Upper lobe of left lung (tissue), 6 donors: ENCODE measurements at places on chromosomes 5 and 9.
A peak's percentile ranks its signal among the peaks of the same experiment; 100 is the strongest.

DNA sequence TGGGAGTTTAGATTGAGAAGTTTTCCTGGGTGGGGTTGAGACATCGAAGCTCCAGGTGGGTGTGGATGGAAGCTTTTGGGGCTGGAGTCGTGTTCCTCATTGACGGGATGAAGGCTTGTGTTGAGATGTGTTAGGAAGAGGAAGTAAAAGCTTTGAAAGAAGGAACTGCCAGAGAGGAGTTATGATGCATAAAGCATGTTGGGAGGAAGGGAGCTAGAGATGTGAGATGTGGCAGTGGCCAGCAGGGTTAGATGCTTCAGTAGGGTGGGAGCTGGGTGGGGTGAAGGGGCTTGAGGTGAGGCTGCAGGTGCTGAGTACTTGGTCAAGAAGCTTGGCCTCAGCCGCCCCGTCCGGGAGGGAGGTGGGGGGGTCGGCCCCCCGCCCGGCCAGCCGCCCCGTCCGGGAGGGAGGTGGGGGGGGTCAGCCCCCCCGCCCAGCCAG lies 56.7 kb downstream of the HSPA4 start:
- no peak overlapping the region for H3K27ac ChIP-seq
- no peak overlapping the region for H3K4me3 ChIP-seq
- H3K36me3 ChIP-seq = peaks cover 23% of the 10 kb centered on the region
- H3K4me1 ChIP-seq = peaks cover 11% of the 10 kb centered on the region
- DNase-seq = peak; percentile 53
- no peaks in the 10 kb centered on the region for H3K27me3 ChIP-seq

GRCh38 chr9:109250311-109250741 lies 70.5 kb downstream of the EPB41L4B start:
- H3K4me3 ChIP-seq = no peak overlapping the region
- H3K4me1 ChIP-seq = peaks cover 13% of the 10 kb centered on the region
- DNase-seq = no peak
- H3K27me3 ChIP-seq = no peaks in the 10 kb centered on the region

GRCh38 chr5:29131285-29131684 lies 2062.2 kb upstream of the CDH6 start:
- H3K36me3 ChIP-seq = no peaks in the 10 kb centered on the region
- no peak for DNase-seq
- no peak overlapping the region for H3K27ac ChIP-seq
- H3K27me3 ChIP-seq = no peaks in the 10 kb centered on the region
- no peaks in the 10 kb centered on the region for H3K4me1 ChIP-seq

DNA sequence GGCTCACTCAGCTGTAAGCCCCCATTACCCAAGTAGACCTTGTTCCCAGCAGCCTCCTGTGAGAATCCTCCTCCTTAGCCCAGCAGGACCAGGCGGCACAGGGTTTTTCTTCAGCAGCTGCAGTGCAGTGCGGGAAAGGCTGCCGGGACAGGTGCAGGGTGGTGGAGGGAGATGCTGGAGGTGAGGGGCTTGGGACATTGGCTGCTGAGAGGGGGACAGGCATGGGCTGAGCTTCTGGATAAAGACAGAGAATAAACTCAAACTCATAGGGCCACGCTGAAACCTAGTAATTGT lies 174.7 kb downstream of the CACNA1B start:
- H3K27me3 ChIP-seq = no peaks in the 10 kb centered on the region
- H3K4me1 ChIP-seq = no peaks in the 10 kb centered on the region
- no peak overlapping the region for H3K27ac ChIP-seq
- DNase-seq = peak; percentile 17

DNA sequence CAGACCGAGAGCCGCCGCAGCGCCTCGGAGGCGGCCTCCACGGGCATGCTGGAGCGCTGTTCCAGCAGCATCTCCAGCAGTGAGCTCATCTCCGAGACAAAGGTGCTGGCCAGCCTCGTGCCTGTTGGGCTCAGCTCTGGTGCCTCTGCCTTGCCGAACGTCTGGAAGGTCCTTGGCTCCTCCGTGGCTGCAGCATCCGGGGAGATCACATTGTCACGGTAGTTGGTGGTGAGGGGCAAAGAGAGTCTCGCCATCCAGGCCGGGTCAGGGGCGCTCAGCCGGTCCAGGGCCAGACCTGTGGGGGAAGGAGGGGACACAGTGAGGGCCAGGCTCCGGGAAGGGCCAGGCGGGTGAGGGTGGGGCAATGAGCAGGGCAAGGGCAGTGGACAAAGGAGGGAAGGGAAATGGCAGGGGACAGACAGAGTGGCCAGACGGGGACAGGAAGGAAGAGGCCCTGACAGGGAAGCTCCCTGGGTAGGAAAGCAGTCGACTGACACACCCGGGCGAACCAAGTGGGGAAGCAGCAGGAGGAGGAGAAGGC lies 12.4 kb downstream of the PCDH12 start:
- H3K27me3 ChIP-seq = no peaks in the 10 kb centered on the region
- DNase-seq = peak; percentile 79
- peaks cover 53% of the 10 kb centered on the region for H3K4me1 ChIP-seq
- no peak overlapping the region for H3K4me3 ChIP-seq
- peak overlapping the region; percentile 52 for H3K27ac ChIP-seq

- peaks cover 2% of the 10 kb centered on the region for H3K4me1 ChIP-seq
- H3K27me3 ChIP-seq = no peaks in the 10 kb centered on the region
- no peak for DNase-seq
- H3K4me3 ChIP-seq = no peak overlapping the region
- no peaks in the 10 kb centered on the region for H3K36me3 ChIP-seq
- H3K27ac ChIP-seq = no peak overlapping the region
Observed at GRCh38 chr9:20512106-20512505, 110.2 kb downstream of the MLLT3 start.

- DNase-seq = no peak
- H3K36me3 ChIP-seq = no peaks in the 10 kb centered on the region
- H3K4me3 ChIP-seq = no peak overlapping the region
- H3K27me3 ChIP-seq = no peaks in the 10 kb centered on the region
Observed at GRCh38 chr5:157890836-157891597, 32.1 kb upstream of the CLINT1 start.

GRCh38 chr5:169343766-169344165 lies 42.8 kb upstream of the SLIT3 start:
- H3K36me3 ChIP-seq = no peaks in the 10 kb centered on the region
- no peak overlapping the region for H3K27ac ChIP-seq
- H3K27me3 ChIP-seq = no peaks in the 10 kb centered on the region
- no peaks in the 10 kb centered on the region for H3K4me1 ChIP-seq
- H3K4me3 ChIP-seq = no peak overlapping the region
- no peak for DNase-seq

GRCh38 chr5:56917534-56917933 lies 8.1 kb downstream of the SETD9 start:
- no peaks in the 10 kb centered on the region for H3K4me1 ChIP-seq
- H3K36me3 ChIP-seq = peaks cover 4% of the 10 kb centered on the region
- no peak overlapping the region for H3K27ac ChIP-seq
- DNase-seq = no peak
- no peak overlapping the region for H3K4me3 ChIP-seq

DNA sequence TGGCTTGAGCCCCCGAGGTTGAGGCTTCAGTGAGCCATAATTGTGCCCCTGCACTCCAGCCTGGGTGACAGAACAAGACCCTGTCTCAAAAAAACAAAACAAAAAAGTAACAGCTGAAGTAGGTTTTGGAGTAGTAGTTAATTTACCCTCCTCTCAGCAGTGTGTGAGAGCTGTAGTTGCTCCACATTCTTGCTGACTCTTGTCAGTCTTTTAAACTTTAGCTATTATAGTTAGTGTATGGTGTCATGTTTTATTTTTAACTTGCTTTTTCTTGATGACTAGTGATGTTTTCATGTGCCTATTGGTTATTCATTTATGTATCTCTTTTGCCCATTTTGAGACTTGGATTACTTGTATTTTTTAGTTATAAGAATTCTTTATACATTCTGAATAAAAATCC lies 52.9 kb upstream of the DHFR start:
- no peaks in the 10 kb centered on the region for H3K4me1 ChIP-seq
- no peaks in the 10 kb centered on the region for H3K36me3 ChIP-seq
- H3K4me3 ChIP-seq = no peak overlapping the region
- H3K27ac ChIP-seq = no peak overlapping the region
- no peaks in the 10 kb centered on the region for H3K27me3 ChIP-seq

DNA sequence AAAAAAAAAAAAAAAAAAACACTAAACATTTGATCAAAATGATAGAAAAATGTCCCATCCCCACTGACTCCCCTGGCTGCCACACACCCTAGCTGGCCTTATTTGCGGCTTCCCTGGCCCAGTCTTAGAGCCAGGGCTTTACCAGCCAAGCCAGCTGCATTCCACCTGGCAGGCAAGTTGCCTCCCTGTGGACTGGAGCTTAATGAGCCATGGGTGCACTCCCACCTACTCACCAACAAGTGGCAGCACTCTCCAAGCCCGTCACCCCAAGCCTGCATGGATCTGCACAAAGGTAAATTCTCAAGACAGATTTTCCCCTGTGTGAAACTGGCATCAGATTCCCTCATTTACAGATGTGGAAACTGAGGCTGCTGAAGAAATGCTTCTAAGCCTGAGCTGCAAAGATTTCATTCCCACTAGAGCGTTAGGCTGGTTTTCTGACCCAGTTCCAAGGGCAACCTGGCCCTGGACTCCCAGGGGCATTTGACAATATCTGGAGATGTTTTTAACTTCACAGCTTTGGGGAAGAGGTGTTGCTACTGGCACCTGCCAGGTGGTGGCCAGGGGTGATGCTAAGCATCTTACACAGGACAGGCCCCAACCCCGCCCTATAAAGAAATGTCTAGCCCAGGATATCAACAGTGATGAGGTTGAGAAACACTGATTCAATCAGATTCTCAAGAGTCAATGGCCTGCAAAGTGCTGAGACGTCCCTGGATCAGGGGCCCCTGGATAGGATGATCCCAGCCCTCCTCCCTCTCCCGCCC lies 21.9 kb upstream of the VDAC1 start:
- no peaks in the 10 kb centered on the region for H3K36me3 ChIP-seq
- H3K27ac ChIP-seq = no peak overlapping the region
- DNase-seq = peak; percentile 38
- no peaks in the 10 kb centered on the region for H3K27me3 ChIP-seq
- no peak overlapping the region for H3K4me3 ChIP-seq

DNA sequence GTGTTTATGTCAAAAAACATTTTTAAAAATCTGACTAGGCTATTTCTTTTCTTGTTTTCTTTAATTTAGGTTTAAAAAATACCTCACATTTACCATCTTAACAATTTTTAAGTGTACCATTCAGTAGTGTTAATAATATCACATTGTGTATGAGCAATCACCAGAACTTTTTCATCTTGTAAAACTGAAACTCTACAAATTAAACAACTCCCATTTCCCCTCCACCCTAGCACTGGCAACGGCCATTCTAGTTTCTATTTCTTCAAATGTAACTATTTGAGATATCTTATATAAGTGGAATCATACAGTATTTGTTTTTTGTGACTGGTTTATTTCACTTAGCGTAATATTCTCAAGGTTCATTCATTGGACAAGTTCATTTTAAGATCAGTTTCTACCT lies 27.7 kb downstream of the PLCXD3 start:
- no peak overlapping the region for H3K4me3 ChIP-seq
- H3K4me1 ChIP-seq = no peaks in the 10 kb centered on the region
- no peak overlapping the region for H3K27ac ChIP-seq
- DNase-seq = no peak
- H3K36me3 ChIP-seq = no peaks in the 10 kb centered on the region

DNA sequence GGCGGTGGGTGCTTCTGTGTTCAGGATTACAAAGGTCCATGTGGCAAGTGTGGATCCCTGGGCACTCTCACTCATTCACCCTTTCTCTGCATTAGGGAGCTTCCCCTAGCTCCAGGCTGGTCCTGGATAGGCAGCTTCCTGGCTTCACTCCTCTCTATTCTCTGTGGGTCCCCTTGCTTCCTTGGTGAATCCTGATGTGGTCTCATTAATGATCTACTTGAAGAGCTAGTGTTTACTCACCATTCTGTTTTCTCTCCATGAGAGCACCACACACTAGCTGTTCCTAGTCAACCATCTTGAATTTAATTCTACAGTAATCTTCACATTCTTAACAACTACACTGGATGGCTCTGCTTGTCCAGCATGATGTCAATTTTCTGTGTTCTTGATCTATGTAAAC lies 90.0 kb upstream of the PLPPR1 start:
- no peaks in the 10 kb centered on the region for H3K4me1 ChIP-seq
- no peak overlapping the region for H3K27ac ChIP-seq
- no peak for DNase-seq
- no peaks in the 10 kb centered on the region for H3K36me3 ChIP-seq
- no peak overlapping the region for H3K4me3 ChIP-seq
- H3K27me3 ChIP-seq = no peaks in the 10 kb centered on the region

DNA sequence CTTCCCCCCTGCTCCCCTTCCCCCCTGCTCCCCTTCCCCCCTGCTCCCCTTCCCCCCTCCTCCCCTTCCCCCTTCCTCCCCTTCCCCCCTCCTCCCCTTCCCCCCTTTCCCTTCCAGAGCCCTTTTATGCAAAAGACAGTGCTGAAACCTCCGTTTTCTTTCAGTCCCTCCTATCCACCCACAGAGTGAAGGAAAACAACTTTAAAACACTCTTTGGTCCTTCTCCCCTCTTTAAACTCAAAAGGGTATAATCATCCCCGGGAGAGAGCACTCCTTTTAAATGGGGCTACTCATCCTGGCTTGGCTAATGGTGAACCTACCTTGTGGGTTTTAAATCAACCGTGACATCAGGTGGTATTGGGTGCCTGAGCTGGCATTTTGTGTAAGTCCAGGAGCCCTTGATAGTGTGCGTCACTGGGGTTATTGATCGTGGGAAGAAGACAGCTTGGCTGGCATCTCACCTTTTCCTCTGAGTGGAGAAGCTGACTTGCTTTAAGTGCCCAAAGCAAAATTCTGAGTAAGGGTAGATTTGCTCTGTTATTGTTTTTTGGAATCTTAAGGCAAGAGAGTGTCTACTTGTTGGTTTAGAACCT lies 2.7 kb downstream of the LARP1 start:
- peak overlapping the region; percentile 100 for H3K4me3 ChIP-seq
- H3K27me3 ChIP-seq = no peaks in the 10 kb centered on the region
- H3K4me1 ChIP-seq = peaks cover 45% of the 10 kb centered on the region
- no peaks in the 10 kb centered on the region for H3K36me3 ChIP-seq
- peak overlapping the region; percentile 99 for H3K27ac ChIP-seq

DNA sequence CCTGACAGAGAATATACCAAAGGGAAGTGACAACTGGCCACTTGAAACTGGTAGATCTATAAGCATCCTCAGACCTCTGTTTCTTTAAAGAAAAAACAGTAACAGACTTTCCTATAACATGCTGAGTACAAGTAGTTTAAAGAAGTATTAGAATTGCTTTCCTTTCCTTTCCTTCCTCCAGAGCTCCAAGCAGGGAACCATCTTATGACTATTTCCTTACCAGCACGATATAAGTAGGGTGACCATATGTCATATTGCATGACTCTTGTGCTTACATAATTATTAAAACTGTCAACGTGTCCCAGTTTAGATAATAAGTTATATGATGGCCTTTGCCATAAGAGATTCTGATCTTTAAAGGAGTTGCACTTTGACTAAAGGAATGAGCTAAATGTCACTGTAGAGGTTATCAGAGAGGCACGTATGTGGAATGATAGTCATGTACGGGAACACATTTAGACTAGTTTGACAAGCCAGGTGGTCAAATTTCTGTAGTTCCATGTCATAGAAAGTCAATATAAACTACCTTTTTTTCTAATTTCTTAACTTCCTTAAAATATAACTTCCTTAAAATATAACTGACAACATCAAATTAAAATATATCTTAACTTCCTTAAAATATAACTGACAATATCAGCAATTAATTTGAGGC lies 212.7 kb upstream of the CD180 start:
- no peaks in the 10 kb centered on the region for H3K4me1 ChIP-seq
- no peaks in the 10 kb centered on the region for H3K36me3 ChIP-seq
- DNase-seq = no peak
- no peaks in the 10 kb centered on the region for H3K27me3 ChIP-seq
- H3K4me3 ChIP-seq = no peak overlapping the region
- H3K27ac ChIP-seq = no peak overlapping the region
